ENCODE measurements at places on chromosomes 4 and X.

DNA sequence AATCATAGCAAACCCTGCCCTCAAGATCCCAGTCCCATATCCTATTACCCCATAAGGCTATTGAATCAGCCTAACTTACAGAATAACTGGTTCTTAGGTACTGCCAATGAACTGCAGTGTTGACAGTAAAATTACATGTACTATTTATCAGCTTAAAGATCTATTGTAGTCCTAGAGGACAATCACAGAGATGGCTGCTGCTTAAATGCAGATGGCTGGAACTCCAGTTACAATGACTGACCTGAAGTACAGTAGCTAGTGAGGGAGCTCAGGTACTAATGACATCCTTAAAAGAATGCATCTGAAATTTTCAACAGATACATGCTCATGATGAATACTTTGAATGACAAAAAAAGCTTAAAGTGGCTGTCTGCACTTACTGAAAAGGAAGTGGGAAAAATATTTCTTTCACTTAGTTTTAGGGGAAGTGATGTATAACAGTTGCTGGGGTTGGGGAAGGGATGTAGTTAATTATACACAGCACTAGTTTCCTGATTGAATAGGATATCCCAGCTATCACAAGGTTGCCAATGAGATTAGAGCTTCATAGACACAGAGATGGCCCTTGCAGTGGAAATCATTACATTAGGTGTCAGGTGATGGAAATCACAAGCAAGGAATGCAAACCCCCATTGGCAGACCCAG is 42.0 kb downstream of the USP26 start:
- no peak for DNase-seq

GRCh38 chr4:25485104-25485503 is 108.0 kb downstream of the ANAPC4 start:
- no peak for DNase-seq

GRCh38 chr4:113472864-113473263 is 288.7 kb downstream of the CAMK2D start:
- DNase-seq: no peak

- DNase-seq: no peak
These were observed 1.4 kb downstream of the ADGRA3 start for GRCh38 chr4:22514481-22514880.

DNA sequence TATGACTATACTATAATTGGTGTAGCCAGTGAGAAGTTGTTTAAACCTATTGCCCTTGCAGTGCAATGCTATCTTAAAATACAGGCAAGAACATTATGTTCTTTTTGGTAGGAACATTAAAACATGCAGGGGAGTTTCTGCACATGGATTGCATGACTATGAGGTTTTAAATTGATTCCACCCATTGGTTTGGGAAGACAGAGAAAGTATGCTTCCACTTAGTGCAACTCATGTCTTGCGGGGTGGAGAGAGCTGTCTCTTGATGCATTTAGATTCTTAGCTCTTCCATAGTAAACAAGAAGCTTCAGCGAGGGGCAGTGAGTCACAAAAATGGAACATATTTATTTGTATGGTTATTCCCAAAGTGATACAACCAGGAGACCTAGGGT is 39.5 kb upstream of the RASL11B start:
- DNase-seq: no peak

DNA sequence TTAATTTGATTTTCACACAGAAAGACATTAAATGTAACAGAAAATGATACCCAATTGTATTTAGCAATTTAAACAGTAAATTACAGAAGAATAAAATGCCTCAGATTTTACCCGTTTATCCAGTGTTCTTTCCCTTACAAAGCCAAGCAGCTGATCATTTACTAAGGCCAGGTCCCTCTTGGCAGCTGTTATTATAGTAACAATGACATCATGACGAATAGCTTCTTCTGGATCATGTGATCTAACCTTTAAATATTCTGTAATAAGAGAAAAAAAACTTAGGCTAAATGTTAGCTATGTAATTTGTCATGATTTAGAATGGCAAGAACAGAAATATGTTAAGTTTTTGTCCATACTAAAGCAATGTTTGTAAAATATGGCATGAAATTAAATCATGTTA is 69.4 kb downstream of the PDS5A start:
- DNase-seq: no peak

Measured in cortex of kidney (tissue), 1 donor.